ENCODE measurements at places on chromosomes 4 and X.

DNA sequence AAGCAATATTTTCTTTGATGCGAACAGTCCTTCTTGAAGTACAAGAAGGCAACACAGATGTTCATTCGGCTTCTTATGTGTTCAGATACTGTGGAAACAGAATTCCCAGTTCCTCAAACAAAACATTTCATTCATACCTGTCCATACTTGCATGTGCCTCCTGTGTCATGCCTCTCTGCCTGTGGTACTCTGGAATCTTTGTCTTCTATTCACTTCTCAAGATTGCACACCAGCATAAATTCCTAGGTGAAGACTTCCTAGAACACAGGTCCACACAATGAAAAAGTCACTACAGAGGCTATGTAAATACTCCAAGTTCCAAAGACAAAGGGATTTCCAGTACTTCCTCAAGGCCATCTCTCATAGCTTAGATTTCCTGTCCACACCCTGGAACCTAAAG is 367.2 kb downstream of the AFF2 start:
- no peak for DNase-seq

GRCh38 chrX:16436348-16437188 is 213.4 kb upstream of the S100G start:
- peak; percentile 59 for DNase-seq

DNA sequence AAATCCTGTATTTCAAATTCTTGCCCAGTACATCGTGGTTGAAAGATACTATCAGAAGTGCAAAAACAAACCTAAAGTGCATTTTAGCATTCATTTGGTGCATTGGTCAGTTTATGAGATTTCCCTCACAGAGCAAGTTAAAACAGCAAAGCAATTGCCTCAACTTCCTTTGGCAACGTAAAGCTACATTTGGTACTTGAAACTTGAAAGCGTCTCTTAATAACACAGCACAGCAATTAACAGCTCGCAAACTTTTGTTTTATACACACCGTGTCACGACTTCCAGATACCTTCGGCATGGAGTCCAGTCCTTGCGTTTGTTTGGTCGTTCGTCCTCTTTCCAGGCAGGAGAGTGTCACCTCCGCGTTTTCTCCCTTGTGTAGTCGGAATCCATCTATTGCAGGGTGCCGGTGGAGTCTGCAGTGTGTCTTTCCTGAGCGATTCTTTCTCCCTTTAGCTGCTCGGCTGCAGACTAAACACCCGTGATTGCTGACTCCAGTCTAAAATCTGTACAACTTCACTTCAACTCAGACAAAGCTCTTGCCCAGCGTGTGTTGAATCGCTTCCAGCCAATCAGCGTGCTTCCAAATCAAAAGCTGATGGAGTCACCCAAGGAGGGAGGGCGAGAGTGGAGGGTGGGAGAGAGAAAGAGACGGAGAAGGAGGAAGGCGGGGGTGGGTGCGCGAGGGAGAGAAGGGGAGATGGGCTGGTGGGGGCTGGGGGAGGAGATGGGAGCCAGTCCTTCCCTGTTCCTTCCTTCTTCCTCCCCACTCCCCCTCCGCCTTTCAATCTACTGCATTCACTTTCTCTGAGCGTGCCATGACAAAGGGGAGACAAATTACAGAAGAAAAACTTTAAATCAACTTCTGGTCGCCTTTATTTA is at the start of gene PCDH18:
Gene PCDH18, minus strand, starts transcription at position 509 of the 883 bp plus-strand sequence. Its CDS starts 406 bp downstream, at position 103.
- DNase-seq, result no peak

DNA sequence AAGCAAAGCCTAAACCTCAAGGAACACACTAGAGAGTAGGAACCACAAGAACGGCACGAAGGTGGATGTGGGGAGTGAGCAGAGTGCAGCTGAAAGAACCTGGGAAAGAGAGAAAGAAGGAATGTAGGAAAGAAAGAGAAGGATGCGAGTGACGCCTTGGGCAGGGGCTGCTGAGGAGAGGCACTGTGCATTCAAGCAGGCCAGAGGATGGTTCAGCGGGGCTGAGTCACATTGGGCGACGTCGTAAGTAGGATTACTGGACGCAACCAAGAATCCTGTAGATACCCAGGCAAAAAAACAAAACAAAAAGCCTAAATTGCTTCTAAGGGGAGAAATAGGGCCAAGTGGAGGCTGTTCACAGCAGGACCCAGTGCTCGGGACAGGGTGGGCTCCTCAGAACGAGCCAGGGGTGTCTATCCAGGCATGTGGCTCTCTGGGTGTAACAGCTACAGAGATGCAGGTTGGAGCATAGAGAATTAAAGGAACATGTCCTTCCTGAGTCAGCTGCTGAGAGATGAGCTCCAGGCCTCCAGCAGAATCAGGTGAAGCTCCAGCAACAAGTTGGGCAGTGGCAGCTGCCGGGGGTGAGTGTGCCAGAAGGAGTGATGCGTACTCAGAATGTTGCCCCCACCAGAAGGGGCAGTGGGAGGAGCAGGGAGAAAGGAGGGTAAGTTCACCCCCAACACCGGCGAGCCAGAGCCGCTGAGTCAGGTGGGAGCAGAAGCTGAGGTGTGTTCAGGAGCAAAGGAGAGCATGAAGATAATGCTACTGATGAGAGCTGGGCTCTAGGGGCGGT is 38.6 kb downstream of the NELFA start:
- no peak for DNase-seq

GRCh38 chrX:121256647-121257046 is 209.2 kb downstream of the GLUD2 start:
- no peak for DNase-seq

DNA sequence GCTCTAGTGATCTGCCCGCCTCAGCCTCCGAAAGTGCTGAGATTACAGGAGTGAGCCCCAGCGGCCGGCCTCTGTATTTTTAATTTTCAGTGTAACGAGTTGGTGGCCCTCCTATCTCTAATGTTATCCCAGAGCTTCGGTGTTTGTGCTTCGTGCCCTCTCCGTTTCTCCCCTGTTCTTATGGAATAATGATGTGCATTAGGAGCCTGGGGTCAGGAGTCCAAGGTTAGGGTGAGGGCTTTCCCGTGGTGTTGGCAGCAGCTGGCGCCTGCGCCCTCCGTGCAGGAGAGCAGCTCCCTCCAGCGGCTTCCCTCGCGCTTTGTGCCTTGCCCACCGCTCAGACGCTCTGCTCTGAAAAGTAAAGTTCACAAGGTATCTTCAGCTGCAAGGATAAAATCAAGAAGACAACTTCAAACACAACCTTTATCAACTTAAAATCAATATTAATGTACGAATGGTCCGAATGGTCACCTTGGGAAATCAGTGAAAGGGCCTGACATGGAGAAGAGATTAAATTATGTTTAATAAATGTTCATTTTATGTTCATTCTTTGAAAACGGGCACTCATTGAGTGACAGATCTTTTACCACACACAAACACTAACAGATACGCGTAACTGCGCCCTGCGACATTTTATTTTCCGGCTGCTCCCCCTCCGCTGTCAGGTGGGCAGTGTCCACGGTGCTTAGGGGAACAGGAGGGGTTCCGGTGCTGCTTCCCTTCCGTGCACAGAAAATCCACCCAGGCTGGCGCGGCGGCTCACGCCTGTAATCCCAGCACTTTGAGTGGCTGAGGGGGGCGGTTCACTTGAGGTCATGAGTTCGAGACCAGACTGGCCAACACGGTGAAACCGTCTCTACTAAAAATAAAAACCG is 62.4 kb downstream of the TRAPPC11 start:
- DNase-seq, result peak; percentile 8

- DNase-seq, result no peak
Observed at GRCh38 chr4:122117743-122118142, 34.4 kb upstream of the BLTP1 start.

- no peak for DNase-seq
Observed at GRCh38 chr4:133062851-133063250, 86.2 kb upstream of the PCDH10 start.

DNA sequence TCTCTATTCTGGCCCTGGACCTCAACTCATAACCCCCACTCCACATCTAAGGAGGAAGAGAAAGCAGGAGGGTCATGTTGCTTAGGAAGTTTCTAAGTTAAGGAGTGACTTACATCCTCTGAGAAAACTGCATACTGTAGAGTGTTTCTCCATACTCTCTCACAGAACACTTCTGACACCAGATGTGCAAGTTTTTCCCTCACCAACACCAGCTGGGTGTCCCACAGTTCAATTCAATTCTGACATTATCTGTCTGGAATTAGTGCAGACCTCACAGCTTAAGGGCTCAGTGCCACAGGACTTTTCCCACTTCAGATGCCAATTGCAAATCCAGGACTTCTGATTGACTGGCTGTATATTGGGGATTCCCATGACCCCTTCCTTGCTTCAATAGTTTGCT is 89.0 kb upstream of the SFRP2 start:
- DNase-seq, result no peak

- no peak for DNase-seq
Observed at GRCh38 chr4:85446141-85446861, 28.6 kb upstream of the ARHGAP24 start.

DNA sequence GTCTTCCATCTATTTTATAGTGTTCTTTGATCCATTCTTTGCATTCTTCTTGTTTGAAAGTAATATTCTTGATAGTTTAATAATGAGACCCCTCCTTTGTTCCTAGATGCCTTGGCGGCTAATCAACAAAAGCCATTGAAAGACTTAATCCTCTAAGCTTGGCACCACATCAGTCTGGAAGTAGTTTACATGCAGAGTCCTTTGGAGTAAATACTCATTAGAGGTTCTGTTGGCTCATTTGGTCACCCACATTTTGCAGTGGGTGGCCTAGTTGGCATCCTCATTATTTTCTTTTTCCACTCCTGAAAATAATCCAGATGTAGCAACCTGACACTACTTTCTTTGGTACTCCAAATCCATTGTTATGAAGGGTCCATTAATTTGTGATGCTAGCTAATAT is 64.5 kb downstream of the DKK2 start:
- DNase-seq, result no peak

- DNase-seq, result no peak
Observed at GRCh38 chr4:22910200-22910599, 217.5 kb downstream of the GBA3 start.

DNA sequence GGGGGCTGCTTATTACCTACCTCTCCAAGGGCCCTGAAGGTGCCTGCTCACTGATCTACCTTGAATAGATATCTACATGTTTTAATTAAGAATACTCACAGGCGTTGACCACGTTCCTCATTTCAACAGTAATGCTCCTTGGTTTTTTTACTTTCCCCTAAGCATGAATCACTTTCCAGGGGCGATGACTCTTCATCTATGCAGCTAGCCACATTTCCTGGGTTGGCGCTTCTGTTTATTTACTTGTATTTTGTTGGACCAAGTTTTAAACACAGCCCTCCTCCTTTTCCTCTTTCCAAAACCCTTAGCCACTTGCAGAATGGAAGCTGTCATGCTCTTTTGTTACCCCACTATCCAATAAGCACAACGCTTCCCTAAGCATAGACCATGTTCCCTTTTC is 50.8 kb downstream of the CBLL2 start:
- DNase-seq, result no peak

- DNase-seq, result no peak
Observed at GRCh38 chrX:11423362-11423818, 130.2 kb downstream of the AMELX start.

DNA sequence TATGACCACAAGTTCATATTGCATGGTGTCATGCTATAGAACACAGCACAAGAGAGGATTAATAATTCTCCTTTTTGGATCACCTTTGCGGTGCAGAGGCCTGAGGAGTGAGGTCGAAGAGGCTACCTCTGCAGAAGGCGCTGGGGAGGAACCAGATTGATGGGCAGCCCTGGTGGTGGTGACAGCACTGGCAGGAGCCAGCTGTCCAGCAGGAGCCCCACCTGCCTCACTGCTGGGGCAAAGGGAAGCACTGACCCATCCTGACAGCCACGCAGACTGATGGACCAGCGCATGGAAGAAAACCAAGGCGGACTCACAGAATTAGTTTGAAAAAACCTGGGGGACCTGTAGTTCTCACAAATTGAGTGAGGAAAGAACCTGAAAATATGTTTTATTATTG is 50.9 kb downstream of the COX18 start:
- DNase-seq, result no peak

DNA sequence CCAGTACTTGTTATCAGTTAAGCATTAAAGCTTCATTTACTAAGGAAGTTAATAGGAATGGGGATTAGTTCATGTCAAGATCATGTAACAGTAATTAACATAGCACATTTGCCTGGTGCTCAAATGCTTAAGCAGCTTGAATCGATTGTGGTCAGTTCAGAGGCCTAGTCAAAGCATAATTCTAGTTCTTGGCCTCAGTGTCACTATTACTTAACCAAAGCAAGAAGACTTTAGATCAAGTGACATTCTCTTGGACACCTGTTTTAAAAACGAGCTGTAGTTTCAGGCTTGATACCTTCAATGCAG is 115.2 kb upstream of the BMPR1B start:
- no peak for DNase-seq

DNA sequence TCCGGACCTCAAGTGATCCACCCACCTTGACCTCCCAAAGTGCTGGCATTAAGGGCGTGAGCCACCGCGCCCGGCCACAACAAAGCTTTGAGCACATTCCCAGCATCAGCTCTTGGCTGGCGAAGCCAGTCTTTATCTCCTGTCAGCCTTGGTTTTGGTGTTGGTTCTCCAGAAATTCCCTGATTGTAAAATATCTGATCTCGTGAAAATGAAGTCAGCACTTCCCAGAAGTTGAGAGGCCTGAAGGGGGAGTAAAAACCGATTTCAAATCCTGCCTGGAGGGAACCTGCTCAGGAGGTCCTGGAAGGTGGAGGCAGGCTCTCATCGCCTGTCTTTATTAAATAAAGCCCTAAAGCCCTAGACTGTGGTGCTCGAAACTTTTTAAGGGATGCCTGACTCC is 33.6 kb downstream of the PTTG2 start:
- DNase-seq, result no peak

GRCh38 chr4:76000279-76000678 is 7.0 kb downstream of the CXCL9 start:
- DNase-seq, result no peak

GRCh38 chr4:38089961-38090360 is 129.8 kb downstream of the PTTG2 start:
- no peak for DNase-seq

DNA sequence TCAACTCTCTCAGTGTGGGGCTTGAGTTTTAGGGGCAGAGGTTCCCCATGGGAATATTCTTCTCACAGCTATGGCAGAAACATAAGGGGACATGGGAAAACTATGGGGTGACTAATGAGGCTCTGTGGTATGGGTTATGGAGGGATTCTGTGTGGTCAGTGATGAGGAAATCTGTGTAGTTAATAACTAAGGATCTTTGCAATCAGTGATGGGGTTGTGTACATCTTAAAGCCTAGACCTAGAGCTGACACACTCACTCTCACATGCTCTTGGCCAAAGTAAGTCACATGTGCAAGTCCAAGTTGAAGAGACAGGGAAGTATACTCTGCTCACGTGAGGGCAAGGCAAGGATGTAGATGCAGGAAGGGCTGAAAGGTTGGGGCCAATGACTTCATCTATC is 86.4 kb upstream of the UXT start:
- DNase-seq, result no peak
